Urothelium cell line (cell line): ENCODE measurements at places on chromosomes 13 and 19.
A peak's percentile ranks its signal among the peaks of the same experiment; 100 is the strongest.

- DNase-seq: peak; percentile 17
Observed at GRCh38 chr13:44817131-44817671, 172.1 kb downstream of the NUFIP1 start.

GRCh38 chr13:35191883-35192282 is 249.8 kb downstream of the NBEA start:
- DNase-seq: no peak

GRCh38 chr19:22807061-22807835 is 23.3 kb upstream of the ZNF99 start:
- DNase-seq: no peak

- no peak for DNase-seq
Observed at GRCh38 chr19:465056-465816, 4.4 kb upstream of the SHC2 start.
